ENCODE measurements at places on chromosomes 5 and 9.

GRCh38 chr5:179837076-179838011 lies 16.6 kb downstream of the SQSTM1 start:
- DNase-seq, result no peak

- no peak for DNase-seq
Observed at GRCh38 chr5:139574641-139575312, 13.6 kb downstream of the UBE2D2 start.

- peak; percentile 82 for DNase-seq
Observed at GRCh38 chr5:51383131-51384121, at the start of gene ISL1. TSS of gene ISL1 (plus strand) at chr5:51383448. CDS start at chr5:51383672, 224 bp downstream.

DNA sequence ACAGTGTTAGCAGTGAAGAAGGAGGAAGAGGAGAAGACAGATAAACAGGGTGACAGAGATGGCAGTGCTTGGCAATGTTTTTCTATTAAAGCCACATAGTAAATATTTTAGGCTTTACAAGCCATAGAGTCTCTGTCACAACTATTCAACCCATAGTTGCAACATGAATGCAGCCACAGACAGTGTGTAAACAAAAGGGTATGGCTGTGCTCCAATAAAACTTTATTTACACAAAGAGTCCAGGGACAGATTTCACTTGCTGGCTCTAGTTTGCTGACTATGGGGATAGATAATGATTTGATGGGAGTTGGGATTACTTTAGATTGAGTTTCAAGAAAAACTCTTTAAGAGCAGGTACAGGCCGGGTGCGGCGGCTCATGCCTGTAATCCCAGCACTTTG lies 224.8 kb upstream of the SEMA6A start:
- no peak for DNase-seq

- peak; percentile 26 for DNase-seq
Observed at GRCh38 chr5:44774279-44774880, 34.4 kb upstream of the MRPS30 start.

DNA sequence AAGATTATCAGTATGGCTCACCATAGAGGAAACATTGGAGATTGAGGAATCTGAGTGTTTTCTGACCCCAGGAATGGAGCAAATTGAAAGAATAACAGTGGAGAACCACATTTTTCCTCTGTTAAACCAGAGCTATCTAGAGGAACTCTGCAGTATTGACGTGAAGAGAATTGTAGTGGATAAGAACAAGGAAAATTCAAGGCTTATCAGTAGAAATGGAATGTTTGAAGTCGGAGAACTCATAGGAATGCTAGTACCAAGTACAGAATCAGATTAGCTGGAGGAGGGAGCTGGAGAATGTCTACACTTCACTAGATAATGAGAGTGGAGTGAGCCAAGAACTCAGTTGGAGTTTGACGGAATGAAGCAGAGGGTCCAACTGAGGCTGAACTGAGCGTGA lies 50.3 kb downstream of the SNCAIP start:
- DNase-seq, result no peak

DNA sequence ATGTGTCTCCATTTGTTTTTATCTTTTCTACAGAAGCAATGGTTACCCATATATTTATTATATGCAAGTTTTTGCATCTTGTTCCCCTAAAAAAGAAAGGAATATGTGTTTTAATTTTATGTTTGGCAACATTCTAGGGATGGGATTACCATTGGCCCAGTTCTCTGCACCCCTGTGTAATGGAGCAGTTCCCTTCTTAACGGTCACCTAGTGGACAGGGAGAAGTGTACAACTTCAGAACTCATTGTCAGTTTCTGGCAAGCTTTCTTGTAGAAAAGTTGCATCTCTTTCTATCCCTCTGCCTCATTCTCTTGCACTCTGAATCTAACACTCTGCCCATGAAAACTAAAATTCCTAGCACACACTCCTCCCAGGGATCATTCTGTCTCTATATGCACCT lies 78.2 kb downstream of the DOCK8 start:
- DNase-seq, result no peak

DNA sequence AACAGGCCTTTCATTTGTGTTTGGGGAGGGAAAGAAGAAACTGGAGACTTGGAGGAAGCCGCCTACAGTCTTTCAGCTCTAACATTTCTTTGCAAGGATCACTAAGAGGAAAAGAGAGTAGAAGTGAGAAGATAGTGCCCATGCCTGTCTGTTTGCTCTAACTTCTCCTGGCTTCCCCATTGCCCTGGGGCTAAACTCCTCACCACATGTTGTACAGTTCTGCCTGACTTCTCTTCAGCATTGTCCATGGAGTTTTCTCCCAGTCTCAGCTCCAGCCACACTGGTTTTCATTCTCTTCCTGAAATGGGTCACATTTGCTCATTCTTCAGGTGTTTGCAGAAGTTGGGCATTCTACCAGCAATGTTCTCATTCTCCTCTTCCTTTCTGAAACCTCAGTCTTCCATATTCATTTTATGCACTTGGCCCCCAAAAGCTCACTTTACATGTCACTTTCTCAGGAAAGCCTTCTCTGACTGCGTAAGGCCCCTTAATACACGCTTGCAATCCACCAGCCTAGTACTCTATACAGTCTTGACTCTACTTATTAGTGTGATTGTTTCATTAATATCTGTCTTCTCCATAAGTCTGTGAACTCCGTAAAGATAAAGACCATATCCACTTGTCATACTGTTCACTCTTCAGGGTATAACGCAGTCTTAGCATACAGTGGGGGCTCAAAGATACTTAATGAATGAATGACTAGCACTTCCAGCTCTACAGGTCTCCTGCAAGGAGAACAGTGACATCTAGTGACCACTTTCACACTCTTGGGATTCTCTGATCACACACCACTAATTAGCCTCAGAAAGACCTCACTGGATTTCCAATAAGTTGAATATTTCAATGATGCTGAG lies 40.2 kb upstream of the TRIM32 start:
- no peak for DNase-seq

GRCh38 chr5:64767959-64768357 lies 533 bp downstream of the SREK1IP1 start:
- peak; percentile 47 for DNase-seq

DNA sequence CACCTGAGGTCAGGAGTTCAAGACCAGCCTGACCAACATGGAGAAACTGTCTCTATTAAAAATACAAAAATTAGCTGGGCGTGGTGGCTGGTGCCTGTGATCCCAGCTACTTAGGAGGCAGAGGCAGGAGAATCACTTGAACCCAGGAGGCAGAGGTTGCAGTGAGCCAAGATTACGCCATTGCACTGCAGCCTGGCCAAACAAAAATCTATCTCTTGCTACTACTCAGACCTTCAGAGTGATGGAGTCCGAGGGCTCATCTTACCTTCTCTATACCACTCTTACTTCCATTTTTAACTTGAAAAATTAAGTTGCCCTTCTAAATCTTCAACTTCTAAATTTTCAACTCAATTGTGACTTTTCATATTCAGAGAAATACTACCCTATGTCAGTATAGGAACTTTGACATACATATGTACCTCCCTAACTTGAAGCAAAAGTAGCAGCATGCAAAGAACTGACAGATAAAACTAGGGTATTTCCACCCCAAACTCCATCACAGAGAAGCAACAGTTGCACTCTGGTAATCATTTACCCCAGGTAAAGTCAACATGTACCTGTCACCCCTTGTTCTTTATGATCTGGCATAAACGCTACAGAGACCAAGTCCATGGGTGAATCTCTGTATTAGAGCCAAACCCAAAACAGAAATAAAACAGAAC lies 11.4 kb downstream of the ZFAND5 start:
- DNase-seq, result no peak

DNA sequence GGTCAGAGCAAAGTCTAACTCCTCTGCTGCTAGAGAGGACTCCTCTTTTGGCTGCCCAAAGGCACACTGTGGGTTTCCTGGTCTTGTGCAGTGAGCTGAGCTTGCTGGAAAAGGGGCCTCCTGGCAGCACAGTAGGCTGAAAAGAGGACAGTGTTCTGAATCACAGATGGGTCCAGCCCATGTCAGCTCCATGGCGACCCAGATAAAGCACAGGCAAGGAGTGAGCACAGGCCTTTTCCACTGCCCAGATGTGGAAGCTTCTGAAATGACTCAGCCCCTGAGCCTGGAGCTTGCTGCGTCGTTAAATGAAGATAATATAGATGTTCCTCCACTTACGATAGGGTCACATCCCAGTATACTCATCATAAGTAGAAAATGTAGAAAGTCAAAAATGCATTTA lies 8.1 kb downstream of the CCDC180 start:
- DNase-seq, result no peak

- DNase-seq, result no peak
Observed at GRCh38 chr9:114909661-114910060, 20.7 kb downstream of the TNFSF8 start.

GRCh38 chr5:19519448-19519847 lies 468.6 kb downstream of the CDH18 start:
- DNase-seq, result no peak

DNA sequence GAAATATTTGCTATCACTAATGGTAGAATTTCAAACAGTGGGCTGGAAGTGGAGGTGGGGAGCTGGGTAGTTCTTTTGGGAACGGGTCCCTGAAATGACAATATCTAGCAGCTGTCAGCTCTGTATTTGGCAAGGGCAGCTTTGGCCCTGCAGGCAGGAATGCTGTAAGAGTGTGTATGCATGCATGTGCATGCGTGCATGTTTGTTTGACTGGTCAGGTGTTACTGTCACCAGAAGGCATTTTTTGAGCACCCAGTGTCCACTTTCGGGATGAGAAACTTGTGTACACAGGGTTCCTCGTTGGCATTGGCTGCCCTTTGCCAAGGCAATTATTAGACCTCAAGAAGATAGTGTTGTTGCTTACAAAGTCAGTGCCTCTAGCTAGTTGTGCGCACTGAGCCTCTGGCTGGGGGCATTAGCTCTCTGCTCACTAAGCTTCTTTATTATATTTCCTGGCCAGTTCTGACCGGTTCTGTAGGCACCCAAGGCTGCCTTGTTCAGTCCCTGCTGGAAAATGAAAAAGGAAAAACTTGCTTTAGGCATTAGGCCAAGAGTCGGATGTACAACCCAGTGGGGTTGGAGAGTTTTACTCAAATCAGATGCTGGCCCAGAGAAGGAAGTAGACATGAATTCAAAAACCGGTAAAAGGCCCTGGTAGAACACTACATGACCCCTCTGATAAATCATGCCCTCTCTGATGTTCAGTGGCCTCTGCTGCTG lies 2.0 kb downstream of the CYFIP2 start:
- no peak for DNase-seq

GRCh38 chr5:172199446-172199845 lies 5.5 kb downstream of the EFCAB9 start:
- DNase-seq, result no peak

DNA sequence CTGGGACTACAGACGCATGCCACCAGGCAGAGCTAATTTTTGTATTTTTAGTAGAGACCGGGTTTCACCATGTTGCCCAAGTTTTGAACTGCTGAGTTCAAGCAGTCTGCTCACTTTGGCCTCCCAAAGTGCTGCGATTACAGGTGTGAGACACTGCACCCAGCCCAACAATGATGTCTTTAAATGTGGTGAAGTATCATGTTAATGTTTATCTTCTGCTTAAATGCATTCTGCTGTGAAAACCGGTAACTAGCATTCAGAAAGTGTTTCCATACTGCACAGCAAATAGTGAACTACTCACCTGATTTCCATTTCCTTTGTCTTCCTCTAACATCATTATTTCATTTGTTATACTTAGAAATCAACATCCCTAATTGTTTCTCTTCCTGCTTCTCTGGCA lies 264.0 kb upstream of the ITGA1 start:
- no peak for DNase-seq

- DNase-seq, result no peak
Observed at GRCh38 chr9:27157736-27158135, 48.7 kb downstream of the TEK start.

DNA sequence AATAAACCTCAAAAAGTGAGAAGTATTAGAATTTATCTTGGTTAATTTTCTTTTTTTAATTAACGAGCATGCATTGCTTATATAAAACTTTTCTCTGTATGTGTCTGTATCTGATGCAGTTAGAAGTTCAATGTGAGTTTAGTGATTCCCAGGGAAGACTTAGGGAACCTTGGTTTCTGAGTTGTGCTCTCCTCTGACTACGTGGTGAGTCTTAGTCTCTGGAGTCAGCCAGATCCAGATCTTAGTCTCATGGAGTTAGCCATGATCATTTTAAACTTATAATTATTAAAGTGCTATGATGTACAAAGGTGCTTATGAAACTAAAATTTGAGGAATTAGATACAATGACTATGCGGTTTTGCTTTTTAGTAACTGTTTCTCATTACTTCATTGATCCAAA lies 285.3 kb upstream of the DMRT1 start:
- DNase-seq, result no peak

- DNase-seq, result peak; percentile 10
Observed at GRCh38 chr5:1762121-1762882, 37.3 kb downstream of the MRPL36 start.

DNA sequence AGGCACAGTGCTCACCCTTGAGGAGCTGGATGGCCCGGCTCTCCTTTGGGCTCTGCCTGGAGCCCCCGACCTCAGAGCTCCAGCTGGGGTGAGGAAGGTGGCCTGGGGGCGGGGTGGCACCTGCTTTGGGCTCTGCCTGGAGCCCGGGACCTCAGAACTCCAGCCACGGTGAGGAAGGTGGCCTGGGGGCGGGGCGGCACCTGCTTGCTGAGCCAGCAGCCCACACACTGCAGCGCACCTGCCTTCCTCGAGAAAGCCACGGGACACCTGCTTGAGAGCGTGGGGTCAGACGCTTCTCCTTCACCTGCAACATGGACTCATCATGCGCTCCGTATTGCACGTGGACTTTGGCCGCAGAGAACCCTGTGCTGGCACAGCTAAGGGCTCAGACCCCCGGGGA lies 51.8 kb downstream of the IRX2 start:
- no peak for DNase-seq

DNA sequence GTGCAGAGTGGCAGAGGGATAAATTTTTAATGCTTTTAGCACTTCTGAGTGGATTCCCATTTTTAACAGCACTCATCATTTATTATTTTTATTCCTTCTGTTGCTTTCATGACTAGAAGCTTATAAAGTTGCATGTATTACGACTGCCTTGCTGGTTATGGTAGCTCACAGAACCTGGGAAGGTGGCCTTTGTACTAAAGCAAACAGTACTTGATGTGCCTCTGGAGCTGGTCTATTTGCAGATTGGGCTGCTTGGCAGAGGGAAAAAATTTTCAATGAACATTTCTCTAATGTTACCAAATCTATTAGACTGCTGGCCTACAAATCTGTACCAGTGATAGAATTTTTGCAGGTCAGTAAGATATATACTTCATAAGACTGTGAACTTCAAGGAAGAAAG lies 274.5 kb upstream of the C9orf72 start:
- DNase-seq, result no peak

GRCh38 chr5:132475987-132476875 lies 14.3 kb downstream of the IRF1 start:
- DNase-seq, result no peak

DNA sequence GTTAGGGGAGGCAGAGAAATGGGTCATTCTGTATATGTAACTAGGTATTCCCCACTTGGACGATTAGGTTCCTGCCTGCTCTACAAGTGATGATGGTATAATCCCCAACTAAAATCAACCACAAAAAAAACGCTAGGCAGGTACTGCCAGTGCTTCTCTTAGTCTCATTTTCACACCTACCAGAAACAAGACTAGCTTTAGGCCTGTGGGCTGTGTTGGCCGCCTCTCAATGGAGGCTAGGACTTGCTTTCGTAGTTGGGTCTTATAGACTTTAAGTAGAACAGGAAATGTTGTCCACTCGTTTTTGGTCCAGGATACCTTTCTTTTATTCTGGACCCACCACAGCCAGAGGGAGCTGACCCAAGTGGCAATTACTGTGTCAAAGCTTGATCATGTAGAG lies 111.8 kb downstream of the UNC13B start:
- no peak for DNase-seq
